ENCODE measurements at places on chromosomes 7 and 10. TPM values are rescaled to one million over a fixed set of nuclear protein-coding genes. Genes with fewer than 3 reads are reported as not detected.

DNA sequence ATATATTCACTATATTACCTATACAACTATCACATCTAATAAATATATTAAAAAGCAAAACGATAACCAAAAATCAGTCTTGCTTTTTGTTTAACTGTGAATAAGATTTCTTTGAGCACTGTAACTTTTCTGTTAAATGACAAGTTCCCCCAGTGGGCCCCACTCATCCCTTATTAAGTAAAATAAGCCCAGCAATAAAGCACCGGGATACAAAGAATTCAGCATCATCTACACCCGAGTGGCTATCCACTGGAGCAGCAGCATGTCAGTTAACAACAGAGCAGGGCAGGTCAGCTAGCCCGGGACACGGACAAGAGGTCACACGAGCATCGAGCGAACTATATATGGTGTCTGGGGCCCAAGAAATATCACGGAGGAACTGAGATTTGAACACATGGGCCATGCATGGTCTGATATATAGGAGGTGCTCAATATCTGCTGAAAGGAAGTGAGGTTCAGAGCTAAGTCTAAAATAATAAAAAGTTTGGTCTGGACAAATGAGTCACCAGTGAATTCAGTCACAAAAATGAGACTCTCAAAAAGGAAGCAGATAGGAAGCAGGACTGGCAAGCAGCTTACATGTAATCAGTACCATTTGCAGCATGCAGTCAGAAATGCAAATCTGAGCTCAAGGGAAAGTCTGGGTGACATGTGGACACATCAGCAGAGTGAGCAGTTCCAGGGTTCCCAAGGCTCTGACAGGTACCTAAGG lies 4.1 kb downstream of the ERCC6 start:
- peak; percentile 9 for DNase-seq

DNA sequence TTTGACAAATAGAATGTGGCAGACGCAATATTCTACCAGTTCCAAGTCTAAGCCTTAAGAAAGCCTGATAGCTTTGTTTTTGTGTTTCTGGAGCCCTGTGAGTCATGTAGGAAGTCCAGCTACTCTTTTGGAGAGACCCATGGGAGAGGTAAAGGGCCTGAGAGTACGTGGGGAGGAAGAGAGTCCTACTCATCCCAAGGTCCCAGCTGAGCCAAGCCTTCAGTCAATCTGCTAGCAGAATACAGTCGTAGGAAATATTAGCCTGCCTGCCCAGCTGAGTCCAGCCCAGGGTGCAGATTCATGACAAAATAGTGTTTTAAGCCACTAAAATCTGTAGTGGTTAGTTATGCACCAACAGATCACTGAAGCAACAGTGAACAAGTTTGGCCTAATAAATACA lies 9.0 kb upstream of the GNA12 start:
- peak; percentile 36 for DNase-seq

DNA sequence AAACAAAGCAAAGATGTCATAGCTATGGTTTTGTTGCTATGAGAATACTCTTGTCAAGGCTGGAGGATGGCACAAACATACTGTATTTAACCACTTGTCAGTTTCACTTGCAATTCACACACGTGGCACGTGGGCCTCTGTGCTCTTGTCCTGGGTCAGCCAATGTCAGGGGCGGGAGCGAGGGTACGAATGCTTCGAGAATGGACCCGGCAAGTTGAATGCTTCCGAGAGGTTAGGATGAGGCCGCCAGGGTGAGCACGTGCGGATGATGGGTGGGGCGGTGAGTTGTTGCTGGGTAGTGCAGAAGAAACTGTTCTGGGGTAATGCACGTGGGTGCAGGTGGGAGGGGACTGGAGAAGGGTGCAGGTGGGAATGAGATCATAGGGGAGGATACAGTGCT lies 10.4 kb upstream of the OCM2 start:
- no peak for DNase-seq

- peak; percentile 30 for DNase-seq
Observed at GRCh38 chr7:27917774-27918314, 177.9 kb downstream of the TAX1BP1 start.

- DNase-seq: no peak
Observed at GRCh38 chr10:88594482-88594881, 7.9 kb downstream of the LIPJ start.

GRCh38 chr10:64358907-64359306 lies 837.7 kb downstream of the REEP3 start:
- no peak for DNase-seq

DNA sequence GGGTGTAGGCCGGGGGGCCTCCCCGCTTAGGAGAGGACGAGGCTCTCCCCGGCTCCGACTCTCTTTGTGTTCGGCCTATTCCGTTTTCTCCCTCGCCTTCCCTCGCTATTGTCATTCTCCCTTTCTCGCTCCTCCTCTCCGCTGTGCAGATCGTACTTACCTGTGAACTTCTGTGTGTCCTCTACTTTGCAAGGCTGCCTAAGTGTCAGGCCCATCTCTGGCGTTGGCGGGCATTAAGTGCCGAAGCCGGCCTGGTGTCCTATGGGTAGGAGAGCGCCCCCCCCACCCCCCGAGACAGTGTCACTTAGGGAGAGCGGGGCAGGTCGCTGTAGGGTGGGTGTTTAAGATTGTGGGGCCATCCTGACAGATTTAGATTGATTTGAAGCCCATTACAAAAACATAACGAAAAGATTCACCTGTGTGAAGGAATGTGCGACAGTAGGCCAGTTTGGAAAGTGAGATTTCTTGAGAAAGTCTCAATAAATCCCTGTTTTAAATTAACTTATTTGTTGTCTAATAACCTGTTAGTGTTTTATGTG lies 579 bp downstream of the RBM33 start:
- DNase-seq: peak; percentile 67

- no peak for DNase-seq
Observed at GRCh38 chr10:132806110-132806509, 20.2 kb upstream of the NKX6-2 start.

DNA sequence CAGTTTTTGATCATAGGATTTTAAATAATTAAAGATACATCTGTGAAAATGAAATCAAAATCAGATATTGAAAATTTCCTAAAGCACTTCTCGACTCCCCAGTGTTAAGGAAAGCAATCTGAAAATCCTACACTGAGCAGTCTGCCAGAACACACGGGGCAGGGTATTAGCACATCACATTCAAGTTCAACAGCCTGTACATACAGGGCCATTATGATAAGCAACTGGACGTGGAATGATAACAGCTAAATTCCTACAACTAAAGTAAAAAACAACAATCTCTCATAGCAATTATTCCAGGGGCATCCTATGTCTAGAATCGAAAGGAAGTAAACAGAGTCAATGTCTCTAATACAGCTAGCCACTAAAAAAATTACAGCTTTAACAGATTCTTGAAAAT lies 31.7 kb downstream of the TRDMT1 start:
- no peak for DNase-seq

- DNase-seq: no peak
Observed at GRCh38 chr10:106189292-106189691, 975.2 kb downstream of the SORCS1 start.

DNA sequence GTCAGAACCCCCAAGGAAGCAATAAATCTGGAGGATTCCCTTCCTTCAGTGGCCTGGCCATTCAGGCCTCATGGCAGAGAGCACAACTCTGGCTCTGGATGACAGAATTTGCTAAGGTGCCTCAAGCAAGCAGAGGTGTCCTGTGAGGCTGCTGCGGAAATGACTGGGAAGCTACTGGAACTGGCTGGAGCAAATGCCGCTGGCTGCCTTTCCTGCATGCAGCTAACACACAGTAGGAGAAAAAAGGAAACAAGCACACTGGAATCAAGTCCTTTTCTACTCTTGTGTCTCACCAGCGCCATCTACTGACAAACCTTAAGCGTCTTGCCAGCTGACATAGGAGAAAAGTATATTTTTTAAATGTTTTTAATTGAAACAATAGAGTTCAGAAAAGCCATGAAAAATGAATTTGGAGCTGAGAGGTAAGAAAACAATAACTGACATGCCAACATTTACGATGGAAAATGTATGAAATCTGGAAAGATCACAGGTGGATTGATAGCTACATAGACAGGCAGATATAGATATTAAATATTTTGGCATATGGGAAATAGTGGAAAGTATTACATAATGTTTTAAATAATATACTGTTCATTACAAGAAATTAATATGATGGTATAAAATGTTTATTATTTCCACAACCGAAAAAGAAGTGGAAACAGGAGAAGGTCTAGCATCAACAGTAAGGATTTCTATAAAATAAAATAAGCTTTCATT lies 951.6 kb downstream of the ANKRD7 start:
- peak; percentile 43 for DNase-seq

DNA sequence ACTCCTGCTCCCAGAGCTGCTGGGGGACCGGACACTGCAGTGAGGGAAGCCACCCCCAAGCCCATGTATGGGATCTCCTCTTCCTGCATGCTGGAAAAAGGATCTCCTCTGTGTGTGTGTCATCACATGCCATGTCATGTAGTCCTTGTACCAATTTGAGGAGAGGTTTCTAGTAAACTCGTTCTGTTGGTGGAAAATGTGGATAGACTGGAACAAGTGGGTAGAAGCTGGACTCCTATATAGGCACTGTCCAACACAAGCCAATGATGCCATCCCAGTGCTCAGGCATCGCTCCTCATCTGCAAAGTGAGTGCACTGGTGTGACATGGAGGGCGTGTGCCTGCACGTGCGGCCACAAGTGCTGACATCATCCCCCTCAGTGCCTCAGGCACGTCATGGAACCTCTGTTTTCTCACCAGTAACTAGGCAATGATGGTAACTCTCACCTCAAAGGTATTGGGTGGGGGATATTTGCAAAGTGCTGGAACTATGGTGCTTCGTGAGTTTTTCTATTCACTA lies 19.3 kb downstream of the MYO1G start:
- no peak for DNase-seq

DNA sequence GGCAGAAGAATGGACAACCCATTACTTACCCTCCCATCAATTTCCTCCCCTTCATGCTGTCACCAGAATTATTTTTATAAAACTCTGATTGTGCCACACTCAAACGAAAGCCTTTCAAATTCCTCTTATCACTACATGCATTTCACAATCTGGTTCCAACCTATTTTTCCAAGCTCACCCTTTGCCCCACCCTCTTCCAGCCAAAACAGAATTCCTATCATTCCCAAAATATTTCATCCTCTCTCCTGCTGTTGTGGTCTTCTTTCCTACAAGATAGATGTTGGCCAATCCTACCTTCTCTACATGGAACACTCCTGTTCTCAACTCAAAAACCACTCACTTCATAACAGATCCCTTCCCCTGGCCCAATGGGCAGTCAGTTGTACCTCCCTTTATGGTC lies 111.5 kb downstream of the ELAPOR2 start:
- no peak for DNase-seq

- DNase-seq: peak; percentile 53
Observed at GRCh38 chr10:31757831-31758230, 170.8 kb downstream of the ARHGAP12 start.

- no peak for DNase-seq
Observed at GRCh38 chr10:34702093-34702937, 112.8 kb downstream of the PARD3 start.

DNA sequence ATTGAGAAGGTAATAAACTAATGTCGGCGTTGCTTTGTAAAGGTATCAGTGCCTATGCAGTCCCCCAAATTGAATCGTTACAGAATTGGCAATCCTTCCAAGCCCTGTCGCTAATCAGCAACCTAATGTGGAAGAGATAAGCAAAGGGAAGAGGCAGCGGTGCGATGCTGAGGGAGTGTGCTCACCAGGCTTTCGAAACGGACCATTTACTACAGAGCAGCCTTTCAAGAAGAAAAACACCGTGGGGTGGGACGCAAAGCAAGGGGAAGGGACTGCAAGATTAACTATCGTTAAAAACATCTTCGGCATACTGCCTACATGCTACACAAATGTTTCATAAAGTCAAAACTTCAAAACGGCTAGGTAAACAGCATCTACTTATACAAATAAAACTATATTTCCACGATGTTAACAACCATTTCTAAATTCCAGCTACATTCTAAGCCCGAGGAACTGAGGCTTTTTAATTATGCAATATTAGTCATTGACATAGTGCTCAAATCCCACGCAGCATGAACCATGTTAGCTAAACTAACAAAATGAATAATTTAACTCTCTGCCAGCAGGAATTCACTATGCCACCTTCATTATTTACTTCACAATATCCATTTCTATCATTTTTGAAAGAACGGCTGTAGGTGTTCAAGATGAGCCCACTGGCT lies 85.2 kb downstream of the CHCHD3 start:
- DNase-seq: no peak

- no peak for DNase-seq
Observed at GRCh38 chr7:101177644-101178043, 2.4 kb downstream of the NAT16 start.

GRCh38 chr10:24318517-24318916 lies 109.6 kb downstream of the KIAA1217 start:
- no peak for DNase-seq

- DNase-seq: no peak
Observed at GRCh38 chr10:47309408-47310089, 9.6 kb downstream of the GDF10 start.

- no peak for DNase-seq
Observed at GRCh38 chr10:7932301-7933036, 114.2 kb downstream of the TAF3 start.

DNA sequence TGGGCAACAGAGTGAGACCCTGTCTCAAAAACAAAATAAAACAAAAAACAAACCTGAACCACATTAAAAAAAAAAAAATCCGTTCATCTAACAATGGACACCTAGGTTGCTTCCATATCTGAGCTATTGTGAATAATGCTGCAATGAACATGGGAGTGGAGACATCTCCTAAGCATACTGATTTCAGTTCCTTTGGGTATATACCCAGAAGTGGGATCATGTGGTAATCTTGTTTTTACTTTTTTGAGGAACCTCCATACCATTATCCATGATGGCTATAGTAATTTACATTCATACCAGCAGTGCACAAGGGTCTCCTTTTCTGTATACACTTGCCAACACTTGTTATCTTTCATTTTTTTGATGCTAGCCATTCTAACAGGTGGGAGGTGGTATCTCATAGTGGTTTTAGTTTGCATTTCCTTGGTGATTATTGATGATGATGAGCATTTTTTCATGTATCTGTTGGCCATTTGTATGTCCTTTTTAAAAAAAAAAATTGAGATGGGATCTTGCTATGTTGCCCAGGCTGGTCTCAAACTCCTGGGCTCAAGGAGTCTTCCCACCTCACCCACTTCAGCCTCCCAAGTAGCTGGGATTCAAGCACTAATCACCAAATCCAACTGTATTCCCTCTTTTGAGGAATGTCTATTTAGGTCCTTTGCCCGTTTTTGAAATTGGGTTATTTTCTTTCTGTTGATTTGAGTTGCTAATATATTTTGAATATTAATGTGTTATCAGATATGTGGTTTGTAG lies 17.5 kb downstream of the CDK13 start:
- DNase-seq: no peak

DNA sequence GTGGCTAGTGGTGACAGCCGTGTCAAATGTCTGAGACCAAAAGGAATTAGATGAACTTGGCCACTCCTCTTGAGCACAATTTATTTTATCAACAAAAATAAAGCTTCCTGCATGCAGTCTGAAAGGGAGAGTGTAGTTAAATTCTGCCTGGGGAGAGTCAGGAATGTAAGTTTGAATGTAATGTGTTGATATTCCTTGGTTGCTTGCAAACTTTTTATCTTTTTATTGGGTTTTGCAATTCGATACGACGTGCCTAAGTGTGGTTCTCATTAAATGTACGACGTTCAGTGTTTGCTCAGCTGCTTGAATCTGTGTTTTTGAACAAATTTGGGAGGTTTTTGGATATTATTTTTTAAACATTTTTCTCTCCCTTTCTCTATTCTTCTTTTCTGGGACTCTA lies 839.9 kb downstream of the CCSER2 start:
- DNase-seq: no peak

The NT5C2 gene
- total RNA-seq: 57.3 TPM

The IL2RA gene
- total RNA-seq: not detected

The PRLHR gene
- not detected for total RNA-seq

The RGR gene
- 2.3 TPM for total RNA-seq

The IL6 gene
- 0.56 TPM for total RNA-seq

The CCL24 gene
- total RNA-seq: not detected

Data from myocyte (in vitro differentiated cells).